ENCODE measurements at places on chromosomes 3 and 15.

DNA sequence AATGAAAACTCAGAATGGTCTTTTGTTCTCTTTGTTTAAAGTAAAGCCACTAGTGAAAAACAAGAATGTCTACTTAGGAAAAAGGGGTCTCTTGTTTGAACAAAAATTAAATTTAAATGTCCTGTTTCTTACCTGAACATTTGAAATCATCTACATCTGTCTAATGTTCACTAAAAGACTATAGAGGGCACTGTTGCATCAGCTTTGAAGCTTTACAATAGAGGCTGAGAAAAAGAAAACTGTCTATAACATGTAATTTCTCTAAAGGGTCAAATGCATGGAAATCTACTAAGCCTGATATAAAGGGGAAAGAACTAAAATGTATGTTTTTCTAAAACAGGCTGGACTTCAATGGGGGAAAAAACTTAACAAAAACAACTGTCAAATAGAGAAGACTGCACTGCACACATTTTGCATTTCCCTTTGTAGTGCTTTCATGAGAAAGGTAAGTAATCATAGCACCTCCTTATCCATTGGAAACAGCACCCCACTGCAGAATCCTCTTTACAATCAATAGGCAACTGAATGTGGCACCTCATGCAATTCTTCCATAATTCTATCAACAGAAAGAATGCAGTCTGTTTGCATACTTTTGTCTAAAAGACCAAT is 26.3 kb downstream of the DPH6 start:
- peak; percentile 45 for DNase-seq

- no peak for DNase-seq
These were observed 161.5 kb downstream of the FEZF2 start for GRCh38 chr3:62211675-62212429.

DNA sequence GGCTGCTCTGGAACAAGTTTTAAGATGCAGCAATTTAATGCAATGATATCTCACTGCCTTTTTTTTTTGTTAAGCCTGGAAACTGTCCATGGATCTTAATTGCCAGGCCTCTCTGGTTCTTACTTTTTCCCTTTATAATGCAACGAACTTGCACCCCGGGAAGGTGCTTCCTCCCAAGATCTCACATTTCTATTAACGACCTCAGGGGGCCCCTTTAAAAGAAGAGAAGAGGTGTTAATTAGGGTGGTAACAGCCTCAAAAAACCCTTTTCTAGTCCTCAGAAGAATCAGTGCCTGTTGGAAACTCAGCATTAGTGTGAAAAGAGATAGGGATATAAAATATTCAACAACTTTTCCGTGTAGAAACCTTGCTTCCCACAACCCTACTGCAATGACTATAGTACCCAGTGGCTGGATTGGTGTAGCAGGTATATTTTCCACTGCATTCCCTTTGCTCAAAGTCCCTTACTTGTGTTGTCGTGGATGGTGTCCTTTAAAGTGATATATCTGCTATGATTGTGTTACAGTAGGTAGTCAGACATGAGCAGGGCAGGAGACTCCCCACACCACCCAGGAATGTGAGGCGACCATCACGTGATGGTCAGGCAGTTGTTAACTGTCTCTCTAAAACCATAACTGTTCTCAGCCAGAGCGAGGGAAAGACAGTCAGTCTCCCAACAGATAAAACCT is 121.8 kb downstream of the CTNNB1 start:
- no peak for DNase-seq

DNA sequence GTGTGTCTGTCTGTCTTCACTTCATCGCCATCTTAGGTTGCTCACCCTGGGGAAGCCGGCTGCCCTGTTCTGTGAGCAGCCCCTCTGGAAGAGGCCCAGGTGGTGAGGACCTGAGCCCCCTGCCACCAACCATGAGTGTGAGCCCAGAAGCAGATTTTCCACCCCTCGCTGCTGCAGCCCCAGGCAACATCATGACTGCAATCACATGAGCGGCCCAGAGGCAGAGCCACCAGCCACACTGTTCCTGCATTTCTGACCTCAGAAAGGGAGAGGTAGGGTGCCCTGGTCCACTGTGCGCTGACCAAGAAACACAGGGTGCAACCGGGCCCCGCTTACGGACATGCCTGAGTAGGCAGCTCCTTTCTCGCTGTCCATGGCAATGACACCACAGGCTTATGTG is 92.3 kb upstream of the IQSEC1 start:
- DNase-seq: no peak

DNA sequence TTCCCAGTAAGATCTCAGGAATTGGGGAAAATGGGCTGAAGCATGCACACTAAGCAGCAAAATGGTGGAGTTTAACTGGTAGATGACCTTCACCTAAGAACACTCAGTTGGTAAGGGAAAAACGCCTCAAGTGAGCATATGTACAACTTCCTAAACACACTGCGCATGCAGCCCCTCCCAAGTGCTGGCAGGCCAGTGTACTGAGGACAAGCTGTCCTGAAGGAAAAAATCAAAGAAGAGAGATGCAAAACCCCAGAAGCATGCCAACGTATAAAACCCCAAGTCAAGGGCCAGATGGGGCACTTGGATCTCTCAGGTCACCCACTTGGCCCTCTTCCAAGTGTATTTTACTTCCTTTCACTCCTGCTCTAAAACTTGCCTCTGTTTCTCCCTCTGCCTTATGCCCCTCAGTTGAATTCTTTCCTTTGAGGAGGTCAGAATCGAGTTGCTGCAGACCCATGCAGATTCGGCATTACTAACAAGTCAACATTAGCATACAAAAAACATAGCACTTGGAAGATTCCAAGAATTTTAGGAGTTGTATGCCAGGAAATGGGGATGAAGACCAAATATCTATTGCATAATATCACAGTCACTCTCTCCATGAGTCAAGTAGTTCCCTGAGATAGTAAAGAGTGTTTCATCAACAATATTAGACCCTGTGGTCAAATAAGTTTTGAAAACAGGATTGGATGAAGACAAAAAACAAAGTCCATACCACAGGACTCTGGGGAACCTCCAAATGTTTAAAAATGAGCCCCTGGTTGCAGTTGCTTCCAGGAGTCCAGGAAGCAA is 10.8 kb upstream of the FYCO1 start:
- DNase-seq: no peak

GRCh38 chr3:156240642-156241041 is 120.3 kb downstream of the KCNAB1 start:
- no peak for DNase-seq

- peak; percentile 63 for DNase-seq
These were observed 6.6 kb downstream of the GPX1 start for GRCh38 chr3:49351521-49352011.

GRCh38 chr3:30358871-30359270 is 247.5 kb upstream of the TGFBR2 start:
- no peak for DNase-seq

DNA sequence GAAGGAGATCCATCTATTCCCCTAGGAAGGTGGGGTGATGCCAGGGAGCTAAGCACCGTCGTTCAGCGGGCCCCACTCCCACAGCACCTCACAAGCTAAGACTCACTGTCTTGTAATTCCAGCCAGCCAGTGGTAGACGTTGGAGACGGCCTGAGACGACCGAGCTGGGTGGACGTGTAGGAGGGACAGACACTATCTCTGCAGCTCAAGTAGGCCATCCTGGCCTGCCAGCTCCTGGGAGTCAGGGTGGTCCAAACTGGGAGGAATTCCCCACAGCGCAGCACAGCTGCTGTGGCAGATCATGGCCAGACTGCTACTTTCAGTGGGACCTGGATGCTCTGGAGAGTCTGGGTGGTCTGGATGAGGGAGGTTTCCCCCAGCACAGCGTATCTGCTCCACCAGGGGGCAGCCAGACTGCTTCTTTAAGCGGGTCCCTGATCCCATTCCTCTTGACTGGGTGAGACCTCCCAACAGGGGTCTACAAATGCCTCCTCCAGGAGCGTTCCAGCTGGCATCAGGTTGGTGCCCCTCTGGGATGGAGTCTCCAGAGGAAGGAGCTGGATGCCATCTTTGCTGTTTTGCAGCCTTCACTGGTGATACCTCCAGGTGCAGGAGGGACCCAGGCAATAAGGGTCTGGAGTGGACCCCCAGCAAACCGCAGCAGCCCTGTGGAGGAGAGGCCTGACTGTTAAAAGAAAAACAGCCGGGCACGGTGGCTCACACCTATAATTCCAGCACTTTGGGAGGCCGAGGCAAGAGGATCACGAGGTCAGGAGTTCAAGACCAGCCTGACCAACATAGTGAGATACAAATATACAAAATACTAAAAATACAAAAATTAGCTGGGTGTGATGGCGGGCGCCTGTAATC is 27.6 kb downstream of the GNB5 start:
- DNase-seq: no peak

GRCh38 chr3:56816061-56816460 is 14.3 kb upstream of the ARHGEF3 start:
- DNase-seq: no peak

DNA sequence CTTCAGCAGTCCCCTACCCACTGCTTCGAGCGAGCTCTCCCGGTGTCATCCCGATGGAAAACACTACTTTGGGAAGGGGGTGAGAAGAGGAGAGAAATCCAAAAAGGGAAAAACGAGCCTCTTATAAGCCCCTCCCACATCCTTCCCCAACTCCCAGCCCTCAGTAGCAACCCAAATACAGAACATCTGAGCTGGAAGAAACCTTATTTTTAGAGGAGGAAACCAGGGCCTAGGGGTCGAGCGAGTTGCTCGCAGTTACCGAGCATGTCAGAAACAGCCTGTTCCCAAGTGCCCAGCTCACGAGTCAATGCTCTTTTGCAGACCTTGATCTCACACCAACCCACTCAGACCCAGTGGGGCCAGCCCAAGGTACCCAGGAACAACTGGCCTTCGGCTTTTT is 14.2 kb downstream of the RBPMS2 start:
- no peak for DNase-seq

DNA sequence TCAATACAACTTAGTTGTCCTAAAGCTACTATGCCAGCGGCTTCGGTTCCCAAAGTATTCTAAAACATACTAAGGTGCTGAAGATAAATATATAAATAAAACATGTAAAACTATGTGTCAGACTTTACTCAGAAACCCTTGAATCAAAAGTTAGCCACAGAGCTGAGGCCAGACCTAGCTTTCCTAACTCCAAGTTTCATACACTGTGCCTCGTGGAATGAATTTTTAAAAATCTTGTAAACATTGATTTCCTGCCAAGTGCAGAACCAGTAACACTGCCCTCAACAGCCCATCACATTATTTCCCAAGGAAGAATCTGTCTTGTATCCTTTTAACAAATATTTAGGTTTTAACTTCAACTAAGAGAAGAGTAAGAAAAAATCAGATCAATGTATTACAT is 36.4 kb downstream of the TAMM41 start:
- DNase-seq: no peak

DNA sequence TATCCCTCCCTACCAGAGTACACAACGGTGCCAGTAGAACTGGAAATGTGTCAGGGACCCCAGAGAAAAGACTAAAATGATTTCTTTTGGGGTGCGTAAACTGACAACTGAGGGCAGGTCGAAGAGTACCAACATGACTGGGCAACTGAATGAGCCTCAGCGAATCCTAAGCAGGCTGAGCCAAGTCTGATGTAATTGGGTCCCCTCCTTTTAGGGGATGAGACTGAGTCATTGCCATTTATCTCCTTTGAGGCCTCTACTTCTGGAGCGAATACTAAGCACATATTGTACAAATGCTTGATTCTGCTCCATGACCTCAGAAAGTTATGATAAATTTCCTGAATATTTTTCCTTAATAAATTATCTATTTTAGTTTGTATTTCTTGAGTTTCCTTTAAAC is 17.3 kb upstream of the GPR156 start:
- no peak for DNase-seq

DNA sequence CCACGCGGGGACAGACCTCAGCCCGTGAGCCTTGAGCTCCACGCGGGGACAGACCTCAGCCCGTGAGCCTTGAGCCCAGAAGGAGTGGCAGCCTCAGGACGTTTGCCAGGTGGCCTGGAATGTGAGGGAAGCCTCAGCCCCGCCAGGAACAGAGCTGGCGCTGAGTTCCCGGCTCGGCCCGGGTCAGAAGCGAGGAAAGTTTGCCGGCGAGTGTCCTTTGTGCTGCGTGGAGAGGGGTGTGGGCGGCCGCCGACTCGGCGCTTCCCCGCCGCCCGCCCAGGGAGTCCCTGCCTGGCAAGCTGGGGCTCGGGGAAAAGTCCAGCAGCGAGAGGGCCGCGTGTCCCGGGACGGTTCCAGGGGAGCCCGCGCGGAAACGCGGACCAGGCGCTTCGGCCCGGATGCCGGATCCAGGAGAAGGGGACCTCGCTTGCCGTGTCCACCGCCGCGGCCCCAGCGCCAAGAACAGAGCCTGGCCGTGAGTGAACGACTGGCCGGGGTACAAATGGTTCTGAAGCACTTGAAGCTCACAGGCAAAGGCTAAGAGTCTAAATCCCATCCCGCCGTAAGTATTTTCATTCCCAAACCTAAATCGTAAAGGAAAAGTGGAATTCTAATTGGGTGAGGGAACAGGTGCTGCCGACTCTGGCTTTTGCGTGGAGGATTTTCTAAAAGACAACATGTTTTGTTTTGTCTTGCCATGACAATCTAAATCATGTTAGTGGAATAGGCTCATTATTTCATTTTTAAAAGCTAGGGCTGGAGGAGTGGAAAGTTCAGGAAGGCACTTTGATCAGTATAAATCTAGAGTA is 1.7 kb downstream of the LRRN1 start:
- no peak for DNase-seq

DNA sequence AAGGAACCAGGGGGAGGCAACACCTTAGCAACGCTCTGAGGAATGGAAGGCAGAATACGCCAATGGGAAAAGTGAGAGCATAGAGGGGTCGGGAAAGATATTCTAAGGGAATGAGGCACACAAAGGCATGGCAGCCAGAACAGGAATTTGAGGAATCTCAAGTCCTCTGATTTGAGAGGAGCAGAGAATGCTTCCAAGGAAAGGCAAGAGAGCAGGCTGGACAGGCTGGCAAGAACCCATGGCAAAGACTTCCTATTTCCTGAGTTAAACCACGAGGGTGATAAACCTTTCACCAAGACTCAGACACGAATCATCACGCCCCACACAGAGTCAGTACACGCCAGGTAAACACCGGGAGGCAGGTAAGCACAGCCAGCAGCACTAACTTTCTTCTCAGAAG is 109.8 kb downstream of the IGF2BP2 start:
- DNase-seq: peak; percentile 68

- DNase-seq: peak; percentile 10
These were observed at the start of gene GPR27 for GRCh38 chr3:71753701-71754609. TSS of gene GPR27 (plus strand) at chr3:71753855. CDS start at chr3:71754050, 195 bp downstream.

All from ACHN (cell line).